Mesenteric fat pad (tissue), 1 donor: ENCODE measurements at places on chromosomes 2 and 18.

DNA sequence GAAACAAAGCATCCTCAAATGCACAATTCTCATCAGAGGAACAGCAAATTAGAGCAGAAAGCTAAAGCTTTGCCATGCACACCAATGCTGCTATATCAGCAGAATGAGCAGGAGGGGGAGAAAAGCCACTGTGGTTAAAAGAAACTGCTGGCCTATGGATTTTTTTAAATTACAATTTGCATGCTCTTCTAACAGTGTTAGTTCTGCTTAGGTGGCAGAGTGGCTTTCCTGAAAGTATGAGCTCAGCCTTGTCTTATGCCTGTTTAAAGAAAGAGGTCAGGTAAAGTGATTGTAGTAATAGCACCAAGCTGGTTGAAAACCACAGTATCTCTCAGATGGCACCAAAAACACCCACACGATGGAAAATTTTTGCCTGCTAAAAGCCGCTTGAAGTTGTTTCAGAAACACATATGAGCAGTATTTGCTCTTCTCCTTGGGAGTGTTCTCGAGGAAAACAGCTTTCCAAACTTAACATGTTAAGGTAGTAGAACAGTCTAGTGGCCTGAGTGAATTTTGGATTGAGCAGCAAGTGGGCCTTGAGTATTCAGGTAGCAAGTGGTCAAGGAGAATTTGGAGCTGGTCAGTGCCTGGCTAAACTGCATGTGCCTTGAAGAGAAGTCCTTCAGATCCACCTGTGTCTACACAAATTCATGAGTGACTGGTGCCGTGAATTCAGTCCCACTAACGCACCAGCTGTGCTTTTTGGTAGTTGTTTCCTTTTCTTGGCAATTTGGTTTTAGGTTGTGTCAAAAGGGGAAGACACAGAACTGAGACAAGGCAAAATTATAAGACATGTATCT, 19.6 kb upstream of the NDUFV2 start:
- DNase-seq: no peak

DNA sequence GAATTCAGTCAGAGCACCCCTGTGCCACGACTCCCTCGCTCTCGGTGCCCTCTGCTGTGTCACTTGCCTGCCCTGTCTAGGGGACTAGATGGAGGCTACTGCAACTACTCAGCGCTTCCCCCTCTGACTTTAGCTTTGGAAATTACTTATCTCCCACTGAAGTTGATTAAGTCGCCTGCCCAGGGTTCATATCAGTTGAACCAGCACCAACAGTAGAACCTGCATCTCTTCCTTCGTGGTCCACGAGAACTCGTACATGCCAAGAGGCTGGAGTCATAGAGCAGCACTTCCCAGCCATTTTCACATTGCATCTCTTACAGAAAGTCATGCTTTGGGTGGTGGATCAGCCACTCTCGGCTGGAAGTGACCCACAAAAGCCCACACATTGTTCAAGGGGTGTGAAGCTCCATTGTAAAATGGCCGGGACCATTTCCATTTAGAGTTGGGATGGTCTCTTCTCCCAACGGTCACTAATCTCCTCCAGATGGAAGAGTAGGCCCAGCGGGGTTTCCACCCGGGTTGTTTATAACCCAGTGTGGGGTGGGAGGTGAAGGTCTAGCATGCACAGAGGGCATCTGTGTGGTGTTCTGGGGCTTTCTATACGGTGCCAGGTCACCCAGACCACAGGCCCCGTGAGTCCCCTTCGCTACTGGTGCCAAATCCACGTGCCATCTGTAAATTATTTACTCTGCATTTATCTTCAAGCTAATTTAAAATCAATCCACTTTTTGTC, 38.0 kb downstream of the STEAP3 start:
- DNase-seq: peak; percentile 72

- DNase-seq: no peak
Observed at GRCh38 chr2:160033732-160034392, 28.6 kb downstream of the PLA2R1 start.

- DNase-seq: no peak
Observed at GRCh38 chr2:88329815-88330603, 122.5 kb downstream of the FOXI3 start.

DNA sequence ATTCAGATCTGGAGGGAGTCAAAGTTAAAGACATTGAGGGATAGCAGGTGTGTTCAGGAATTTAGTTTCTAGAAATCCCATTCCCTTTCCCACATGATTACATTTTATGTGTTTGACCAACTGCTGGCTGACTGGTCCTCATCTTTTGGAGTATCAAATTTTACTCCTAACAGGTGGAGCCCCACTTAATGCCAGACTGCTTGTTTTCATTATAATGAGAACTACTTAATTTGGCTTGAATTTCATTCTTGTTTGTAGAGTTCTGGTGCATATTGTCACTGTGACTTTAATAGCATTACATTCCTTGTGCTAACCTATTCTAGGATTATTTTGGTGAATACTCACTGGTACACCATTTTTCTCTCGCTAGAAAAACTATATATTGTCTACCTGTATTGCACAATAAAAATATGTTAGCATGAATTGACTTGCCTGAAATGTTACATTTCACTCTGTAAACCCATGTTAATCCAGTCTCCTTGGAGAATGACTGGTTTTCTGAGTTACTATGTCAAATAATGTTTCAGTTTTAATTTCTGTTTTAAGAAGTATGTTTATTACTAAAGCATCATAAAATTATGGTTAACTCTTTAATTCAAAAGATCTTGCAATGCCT, 98.2 kb downstream of the TANC1 start:
- no peak for DNase-seq

GRCh38 chr2:241224018-241224850, 35.8 kb downstream of the ANO7 start:
- DNase-seq: no peak

DNA sequence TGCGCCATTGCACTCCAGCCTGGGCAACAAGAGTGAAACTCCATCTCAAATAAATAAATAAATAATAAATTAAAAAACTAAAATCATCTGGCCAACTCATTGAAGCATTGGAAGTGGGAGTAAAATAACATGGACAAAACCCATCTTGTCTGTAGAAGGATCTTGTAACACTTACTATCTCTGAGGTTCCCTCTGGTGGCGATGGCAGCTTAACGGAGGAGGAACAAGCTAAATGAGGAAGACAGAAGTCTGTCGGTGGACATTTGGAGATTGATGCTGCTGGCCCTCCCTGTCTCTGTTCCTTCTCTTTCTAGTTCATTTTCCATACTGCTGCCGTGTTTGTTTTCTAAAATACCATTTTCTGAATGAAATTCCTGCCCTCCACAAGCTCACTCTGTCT, 43.4 kb downstream of the ZCCHC2 start:
- no peak for DNase-seq

DNA sequence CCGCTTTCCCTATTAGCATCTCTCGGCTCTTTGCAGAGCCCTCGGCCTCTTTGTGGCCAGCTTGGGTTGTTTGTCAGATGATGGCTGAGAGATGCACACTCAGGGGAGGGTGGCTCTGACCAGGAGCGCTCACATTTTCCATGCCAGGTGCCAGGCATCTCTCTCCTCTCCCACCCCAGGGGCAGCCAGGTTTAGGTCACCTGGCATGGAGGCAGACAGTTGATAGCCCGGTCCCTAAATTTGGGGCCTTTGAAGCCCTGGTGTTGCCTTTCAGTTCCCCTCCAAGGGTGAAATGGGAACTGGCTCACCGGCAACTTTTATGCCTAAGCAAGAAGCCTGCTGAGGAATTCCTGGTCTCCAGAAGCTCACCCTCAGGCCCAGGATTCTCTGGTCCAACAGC, 19.1 kb downstream of the LBH start:
- DNase-seq: peak; percentile 33

GRCh38 chr2:145597006-145597405, 1077.1 kb upstream of the ZEB2 start:
- no peak for DNase-seq

DNA sequence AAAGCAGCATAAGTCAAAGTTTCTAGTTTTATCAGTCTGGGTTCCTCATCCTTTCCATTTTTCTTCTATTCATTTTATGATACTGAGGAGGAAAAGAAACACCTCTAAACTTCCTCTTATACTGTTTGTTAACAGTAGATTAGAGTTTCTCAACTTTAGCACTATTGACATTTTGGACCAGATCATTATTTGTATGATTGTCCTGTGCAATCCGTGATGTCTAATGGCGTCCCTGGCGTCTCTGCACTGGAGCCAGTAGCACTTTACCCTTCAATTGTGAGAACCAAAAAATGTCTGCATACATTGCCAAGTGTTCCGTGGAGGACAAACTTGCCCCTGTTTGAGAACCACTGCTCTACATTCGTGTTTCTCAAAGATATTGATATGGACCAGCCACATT, 25.2 kb downstream of the PTPN4 start:
- DNase-seq: no peak

- no peak for DNase-seq
Observed at GRCh38 chr2:52886556-52886955, 881.0 kb upstream of the CHAC2 start.

DNA sequence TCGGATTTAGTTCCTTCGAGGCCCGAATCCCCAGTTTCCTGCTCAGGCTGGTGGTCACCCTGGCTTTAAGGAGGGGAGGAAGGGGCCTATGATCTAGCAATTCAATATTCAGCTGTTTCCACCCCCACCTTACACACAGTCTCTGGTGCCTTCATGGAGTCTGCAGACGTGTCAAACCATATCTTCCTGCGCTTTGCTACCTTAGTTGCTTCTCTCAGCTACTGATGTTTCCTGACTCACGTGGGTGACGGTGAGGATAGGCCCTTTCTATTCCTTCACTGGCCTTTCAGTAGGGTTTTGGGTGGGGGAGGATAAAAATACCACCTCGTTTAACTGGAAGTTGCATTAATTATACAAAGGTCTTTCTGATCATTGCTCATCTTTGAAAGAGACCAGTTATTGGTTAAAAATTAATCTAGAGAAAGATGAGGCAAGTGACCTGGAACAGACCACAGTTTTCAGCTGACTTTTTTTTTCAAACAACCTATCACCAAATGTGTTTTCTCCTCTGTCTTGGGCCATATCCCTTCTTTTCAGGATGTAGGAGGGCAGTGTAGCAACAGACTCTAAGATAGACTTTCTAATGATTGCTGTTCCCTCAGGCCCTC, 49.7 kb downstream of the SH2D6 start:
- no peak for DNase-seq

GRCh38 chr2:107405261-107405660, 421.4 kb upstream of the RGPD4 start:
- DNase-seq: no peak

DNA sequence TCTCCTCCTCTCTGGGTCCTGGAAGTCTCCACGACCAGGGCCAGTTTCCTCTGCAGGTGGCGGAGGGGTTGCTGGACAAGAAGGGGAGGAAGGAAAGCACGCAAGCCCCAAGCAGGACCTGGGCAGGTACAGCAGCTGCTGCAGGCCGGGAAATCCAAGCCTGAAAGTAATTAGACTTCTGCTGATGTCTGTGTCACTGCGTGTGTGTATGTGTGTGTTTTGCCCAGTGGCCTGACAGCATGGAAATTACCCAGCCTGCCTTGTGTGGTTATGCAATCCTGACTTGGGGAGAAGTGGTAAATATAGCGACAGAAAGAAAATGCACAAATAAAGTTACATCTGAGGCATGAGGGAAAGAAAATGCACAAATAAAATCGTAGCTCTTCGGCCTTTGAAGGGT, 121.8 kb upstream of the ZBTB14 start:
- no peak for DNase-seq
